Myocyte (in vitro differentiated cells): ENCODE measurements at places on chromosomes 11 and 22. TPM values are rescaled to one million over a fixed set of nuclear protein-coding genes. Genes with fewer than 3 reads are reported as not detected.

Gene CNGA4
- total RNA-seq: 0.10 TPM in 1 of 2 replicates, not detected in the other

Gene TTC36
- 1.7 and 3.8 TPM in 2 replicates for total RNA-seq

Gene LARGE1
- total RNA-seq: 22.6 and 23.9 TPM in 2 replicates

Gene TMEM151A
- 0.08 and 0.26 TPM in 2 replicates for total RNA-seq

Gene SERGEF
- total RNA-seq: 10.8 and 16.6 TPM in 2 replicates
